CD4-positive, alpha-beta T cell treated with Interleukin-10 for 1 hour (primary cell): ENCODE measurements at places on chromosomes 5 and 9.
A peak's percentile ranks its signal among the peaks of the same experiment; 100 is the strongest.

GRCh38 chr5:154092356-154093141 lies 53.8 kb downstream of the MFAP3 start:
- DNase-seq = no peak

DNA sequence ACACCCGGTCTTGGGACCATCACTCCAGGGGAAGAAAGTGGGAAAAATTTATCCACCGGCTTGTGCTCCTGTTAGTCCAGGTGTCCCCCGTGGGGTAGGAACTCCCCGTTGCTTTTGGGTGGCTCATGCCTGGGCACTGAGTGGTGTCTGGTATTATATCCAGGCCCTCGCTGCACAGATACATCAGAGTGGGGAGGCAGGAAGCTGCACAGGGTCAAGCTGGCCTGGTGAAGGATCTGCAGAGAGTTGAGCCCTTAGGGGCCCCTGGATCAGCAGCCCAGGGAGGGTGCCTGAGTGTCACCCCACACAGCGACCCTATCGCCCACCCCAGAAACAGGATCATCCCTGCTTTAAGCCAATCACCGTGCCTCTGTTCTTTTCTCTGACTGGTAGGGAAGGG lies 24.4 kb upstream of the COL5A1 start:
- no peak for DNase-seq

- peak; percentile 61 for DNase-seq
Observed at GRCh38 chr5:40623480-40624420, 56.0 kb upstream of the PTGER4 start.

DNA sequence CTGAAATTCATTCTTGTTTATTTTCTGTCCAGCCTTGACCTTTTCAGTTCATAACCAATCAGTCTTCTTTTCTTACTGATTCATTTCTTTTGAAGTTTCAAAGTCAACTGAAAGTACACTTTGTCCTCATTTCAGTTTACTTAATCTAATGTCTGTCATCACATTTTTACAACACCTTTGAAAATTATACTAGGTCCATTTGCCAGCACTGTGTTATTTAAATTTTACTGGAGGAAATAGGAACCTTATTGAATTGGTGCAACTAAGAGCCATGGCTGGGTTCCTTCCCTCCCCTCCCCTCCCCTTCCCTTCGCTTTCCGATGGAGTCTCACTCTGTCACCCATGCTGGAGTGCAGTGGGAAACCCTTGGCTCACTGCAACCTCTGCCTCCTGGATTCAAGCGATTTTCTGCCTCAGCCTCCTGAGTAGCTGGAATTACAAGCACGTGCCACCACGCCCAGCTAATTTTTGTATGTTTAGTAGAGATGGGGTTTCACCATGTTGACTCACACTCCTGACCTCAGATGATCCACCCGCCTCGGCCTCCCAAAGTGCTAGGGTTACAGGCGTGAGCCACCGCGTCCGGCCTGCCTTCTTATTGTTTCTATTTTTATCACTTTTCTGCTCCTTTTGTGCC lies 6.3 kb downstream of the RMI1 start:
- no peak for DNase-seq

- no peak for DNase-seq
Observed at GRCh38 chr5:145587710-145588109, 247.4 kb downstream of the PRELID2 start.
